Activated naive CD8-positive, alpha-beta T cell treated with anti-CD3 and anti-CD28 coated beads for 36 hours (primary cell): ENCODE measurements at places on chromosomes 11 and 22.

DNA sequence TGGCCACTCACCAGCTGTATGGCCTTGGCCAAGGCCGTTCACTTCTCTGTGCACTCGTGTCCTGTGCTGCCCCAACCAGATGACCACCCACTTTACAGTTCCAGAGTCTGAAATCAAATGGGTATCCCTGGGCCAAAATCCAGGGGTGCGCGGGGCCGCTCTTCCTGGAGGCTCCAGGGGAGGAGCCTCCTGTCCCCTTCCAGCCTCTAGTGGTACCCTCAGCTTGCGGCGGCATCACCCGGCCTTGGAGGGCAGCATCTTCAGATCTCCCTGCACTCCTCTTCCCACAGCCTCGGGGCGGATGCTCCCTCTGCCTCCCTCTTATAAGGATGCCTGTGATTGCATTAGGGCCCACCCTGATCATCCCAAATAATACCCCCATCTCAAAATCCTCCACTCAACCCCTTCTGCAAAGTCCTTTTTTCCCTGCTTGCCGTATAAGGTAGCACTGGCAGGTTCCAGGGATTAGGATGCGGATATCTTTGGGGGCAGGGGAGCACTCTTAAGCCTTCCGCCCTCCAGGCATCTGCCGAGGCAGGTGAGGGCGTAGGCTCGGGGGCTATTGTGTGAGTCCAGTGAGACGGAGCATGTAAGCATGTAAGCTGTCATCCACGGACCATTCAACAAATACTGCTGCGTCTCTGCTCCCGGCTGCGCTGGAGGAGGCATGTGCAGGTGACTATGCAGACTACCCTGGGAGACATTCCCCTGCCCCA lies 24.4 kb upstream of the SHISAL1 start:
- DNase-seq, result no peak

- no peak for DNase-seq
Measured at GRCh38 chr11:126669416-126669815, 313.9 kb downstream of the ST3GAL4 start.

DNA sequence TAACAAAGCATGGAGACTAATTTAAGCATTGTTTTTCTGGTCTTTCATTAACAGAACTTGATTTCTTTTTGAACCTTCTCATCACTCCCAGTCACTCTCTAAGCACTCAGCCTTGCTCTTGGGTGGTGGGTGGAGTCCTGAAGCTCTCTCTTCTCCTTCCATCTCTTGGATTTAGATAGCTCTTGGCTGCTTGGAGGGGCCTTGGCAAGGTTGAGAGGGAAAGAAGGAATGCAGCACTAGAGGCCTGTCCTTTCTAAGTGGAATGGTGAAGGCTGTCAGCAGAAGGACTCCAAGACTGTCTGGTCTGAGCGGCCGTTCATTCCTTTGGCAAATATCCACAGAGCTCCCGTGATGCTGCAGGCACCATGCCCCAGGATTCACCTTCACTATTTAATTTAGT lies 168.6 kb upstream of the E2F8 start:
- no peak for DNase-seq

- no peak for DNase-seq
Measured at GRCh38 chr11:26632691-26633159, 60.7 kb upstream of the MUC15 start.

DNA sequence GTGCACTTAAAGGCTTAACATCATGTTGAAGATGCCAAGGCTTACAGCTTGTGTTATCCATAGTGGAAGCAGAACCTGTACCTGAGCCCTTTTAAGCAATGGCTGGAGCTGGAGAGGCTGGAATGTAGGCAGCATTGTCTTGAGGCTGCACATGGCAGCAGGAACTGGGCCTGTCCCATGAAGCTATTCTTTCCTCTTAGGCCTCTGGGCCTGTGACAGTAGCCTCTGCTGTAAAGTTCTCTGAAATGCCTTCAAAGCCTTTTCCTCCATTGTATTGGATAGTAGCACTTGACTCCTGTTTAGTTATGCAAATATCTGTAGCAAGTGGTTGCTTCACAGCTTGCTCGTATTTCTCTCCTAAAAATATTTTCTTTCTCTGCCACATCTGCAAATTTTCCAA lies 127.4 kb upstream of the ANO5 start:
- no peak for DNase-seq

DNA sequence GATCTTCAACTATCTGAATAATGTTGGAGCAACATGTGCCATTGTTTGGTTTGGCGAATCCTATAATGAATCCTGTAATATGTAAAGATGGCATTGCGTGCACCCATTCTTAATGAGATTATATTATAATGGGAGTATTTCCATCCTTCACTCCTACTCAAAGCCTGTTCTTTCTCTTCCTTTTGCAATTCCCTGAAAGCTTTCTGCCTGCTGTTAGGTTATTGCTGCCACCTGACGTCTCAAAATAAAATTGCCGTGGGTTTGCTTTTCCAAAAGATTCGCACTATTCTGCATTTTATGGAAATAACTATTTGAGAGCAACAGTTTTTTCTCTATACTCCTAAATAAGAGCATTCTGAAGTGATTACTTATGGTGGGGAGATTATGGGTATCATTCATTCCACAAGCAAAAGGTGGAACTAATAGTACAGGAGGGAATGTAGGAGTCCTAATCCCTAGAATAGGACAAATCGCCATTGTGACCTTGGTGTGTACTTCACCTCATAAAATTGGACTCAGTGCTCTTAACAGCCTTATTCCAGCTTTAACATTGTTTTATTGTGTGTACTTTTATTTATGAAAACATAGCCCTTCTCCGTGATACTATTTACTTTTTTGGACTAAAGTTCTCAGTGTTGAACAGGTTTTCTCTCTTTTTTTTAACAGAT lies 69.6 kb upstream of the ALKBH3 start:
- no peak for DNase-seq

DNA sequence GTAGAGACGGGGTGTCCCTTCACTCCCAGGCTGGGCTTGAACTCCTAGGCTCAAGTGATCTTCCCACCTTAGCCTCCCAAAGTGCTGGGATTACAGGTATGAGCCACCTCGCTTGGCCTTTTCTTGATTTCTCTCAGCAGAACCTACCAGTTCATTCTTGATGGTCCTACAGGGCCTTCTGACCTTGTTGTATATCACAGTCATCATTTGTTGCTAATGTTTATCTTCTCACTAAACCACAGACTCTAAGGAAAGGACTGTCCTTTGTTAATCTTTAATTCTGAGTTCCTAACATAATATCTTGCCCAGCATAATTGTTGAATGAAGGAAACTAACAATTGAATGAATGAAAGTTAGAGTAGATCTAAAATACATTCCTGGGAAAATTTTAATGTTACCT lies 22.0 kb upstream of the ZC3H12C start:
- no peak for DNase-seq

DNA sequence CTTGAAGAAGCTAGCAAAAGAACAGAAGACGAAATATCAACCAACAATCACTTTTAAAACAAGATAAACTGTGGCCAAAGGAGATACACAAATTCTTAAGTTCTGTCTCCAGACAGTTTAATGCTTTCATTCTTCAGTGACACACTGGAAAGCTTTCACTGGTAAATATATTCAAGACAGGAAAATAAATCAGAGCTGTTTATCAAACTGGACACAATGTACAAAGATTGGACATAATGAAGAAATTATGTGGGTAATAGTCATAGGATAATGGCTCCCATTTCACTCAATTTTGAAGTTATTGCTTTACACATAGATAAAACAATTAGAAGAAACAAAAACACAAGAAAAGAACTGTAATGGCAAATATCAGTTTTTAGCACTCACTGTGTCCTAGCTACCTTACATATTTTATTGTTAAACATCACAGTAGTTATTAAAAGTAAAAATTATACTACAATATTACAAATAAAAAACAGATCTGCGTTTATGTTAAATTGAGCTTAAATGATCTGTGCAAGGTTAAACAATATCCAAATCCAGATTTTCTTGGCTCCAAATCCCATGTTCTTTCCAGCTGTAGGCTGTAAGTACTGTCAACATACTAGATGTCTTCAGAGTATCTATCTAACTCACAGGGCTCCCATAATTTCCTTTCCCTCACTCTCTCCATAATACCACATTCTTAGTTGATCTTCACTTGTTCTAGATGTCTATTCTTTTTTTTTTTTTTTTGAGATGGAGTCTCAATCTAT lies 38.6 kb upstream of the NOX4 start:
- no peak for DNase-seq

DNA sequence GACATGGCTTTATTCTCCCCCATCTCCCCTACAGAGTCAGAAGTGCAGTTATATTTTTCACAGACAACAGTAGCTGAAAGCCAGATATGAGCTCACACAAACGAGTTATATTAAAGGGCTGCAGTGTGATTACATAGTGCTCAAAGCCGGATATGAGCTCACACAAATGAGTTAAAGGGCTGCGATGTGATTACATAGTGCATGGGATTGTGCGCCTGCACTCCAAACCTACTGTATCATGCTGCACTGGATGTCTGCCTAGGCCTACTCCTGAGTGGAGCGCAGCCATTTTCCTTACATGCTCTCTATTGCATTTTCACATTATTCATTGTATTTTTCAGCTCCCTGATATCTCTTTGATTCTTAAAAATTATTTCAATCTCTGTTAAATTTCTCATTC lies 414.6 kb upstream of the LARGE1 start:
- DNase-seq, result no peak

DNA sequence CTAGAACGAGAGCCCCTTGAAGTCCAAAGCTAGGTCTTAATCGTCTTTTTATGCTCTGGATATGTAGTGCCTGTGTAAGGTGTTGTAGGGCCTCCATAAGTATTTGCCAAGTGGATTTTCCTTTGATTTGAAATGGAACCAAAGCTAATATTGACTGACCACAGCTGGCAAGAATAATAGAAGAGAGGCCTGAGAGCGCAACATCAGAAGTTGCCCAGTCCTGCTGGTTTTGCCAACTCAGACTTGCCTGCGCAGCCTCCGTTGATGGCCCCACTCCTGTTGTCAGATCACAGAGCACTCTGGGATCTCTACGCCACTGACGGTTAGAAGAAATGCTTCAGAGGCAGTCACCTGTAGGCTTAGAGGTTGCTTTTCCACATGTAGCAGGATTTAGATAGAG lies 251.2 kb downstream of the TENM4 start:
- no peak for DNase-seq

- DNase-seq, result no peak
Measured at GRCh38 chr11:32279672-32280071, 155.7 kb downstream of the WT1 start.

GRCh38 chr11:115522302-115522701 lies 18.1 kb upstream of the CADM1 start:
- no peak for DNase-seq
